GM06990 (cell line): ENCODE measurements at places on chromosomes 1 and 21.

GRCh38 chr1:115807723-115808122 lies 33.2 kb downstream of the NHLH2 start:
- no peak for DNase-seq

GRCh38 chr1:215599418-215600074 lies 32.4 kb downstream of the KCTD3 start:
- no peak for DNase-seq

- peak; percentile 43 for DNase-seq
These were observed 2.0 kb downstream of the LORICRIN start for GRCh38 chr1:153261281-153262069.

- DNase-seq: no peak
These were observed 660 bp downstream of the PGBD5 start for GRCh38 chr1:230425252-230426091.

GRCh38 chr1:103084181-103084580 lies 24.1 kb downstream of the COL11A1 start:
- no peak for DNase-seq

DNA sequence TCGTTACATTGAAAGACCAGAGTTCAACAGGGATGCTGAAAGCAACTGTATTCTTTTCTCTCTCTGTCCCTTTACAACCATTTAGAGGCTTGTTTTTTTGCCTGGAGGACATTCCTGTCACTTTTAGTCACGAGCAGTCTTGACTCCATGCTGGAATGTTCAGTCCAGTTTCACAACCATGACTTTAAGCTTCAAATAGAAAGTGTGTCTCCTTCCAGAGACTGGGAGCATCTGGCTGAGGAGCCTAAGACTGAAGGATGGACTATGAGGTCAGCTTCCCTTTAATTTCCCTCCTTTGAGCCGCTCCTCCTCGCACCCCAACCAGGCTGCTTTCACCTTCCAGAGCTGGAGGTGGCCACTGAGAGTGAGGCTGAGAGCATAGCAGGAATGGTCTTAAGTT lies 10.5 kb upstream of the RYR2 start:
- DNase-seq: no peak

DNA sequence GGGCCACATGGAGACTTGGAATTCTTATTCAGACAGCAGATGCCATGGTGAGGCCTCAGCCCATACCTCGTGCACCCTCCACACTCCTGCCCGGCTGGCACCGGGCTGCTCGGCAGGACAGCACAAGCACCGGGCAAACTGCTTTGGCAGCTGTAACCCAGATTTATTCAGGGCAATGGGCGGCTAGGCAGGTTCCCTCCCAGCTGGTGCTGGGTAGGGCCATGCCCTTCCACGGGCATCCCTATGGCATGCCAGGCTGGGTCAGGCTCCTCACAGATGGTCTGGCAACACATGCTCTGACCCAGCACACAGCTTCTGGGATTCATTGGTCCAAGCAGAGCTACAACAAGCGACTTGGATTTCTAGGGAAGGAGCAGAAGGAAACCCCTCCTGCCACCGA lies 53.4 kb downstream of the ATP1A1 start:
- DNase-seq: no peak

- DNase-seq: no peak
These were observed 151.2 kb downstream of the MATN1 start for GRCh38 chr1:30572192-30572591.

DNA sequence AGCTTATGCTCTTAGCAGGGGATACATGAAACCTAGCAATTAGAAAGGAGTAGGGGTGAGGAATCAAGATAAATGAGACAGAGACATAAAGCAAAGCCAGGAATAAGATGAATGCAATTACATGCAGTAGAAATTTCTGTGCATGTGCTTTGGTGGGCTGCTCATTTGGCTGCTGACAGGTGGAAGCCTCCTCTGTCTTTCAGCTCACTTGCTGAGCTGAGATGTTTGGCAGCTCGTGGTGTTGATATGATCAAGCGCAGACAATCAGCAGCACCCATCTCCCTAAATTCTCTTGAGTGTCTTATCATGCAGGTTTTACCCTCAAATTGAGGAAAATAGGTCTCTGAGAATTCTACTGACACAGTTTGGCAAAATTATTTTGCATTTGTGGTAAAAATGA lies 108.3 kb upstream of the CD34 start:
- DNase-seq: no peak

- DNase-seq: peak; percentile 15
These were observed 58.5 kb upstream of the BCL10 start for GRCh38 chr1:85334962-85335361.

- DNase-seq: no peak
These were observed 26.1 kb downstream of the RCAN3 start for GRCh38 chr1:24528744-24529143.

- no peak for DNase-seq
These were observed 26.6 kb downstream of the C8B start for GRCh38 chr1:56939209-56939608.

DNA sequence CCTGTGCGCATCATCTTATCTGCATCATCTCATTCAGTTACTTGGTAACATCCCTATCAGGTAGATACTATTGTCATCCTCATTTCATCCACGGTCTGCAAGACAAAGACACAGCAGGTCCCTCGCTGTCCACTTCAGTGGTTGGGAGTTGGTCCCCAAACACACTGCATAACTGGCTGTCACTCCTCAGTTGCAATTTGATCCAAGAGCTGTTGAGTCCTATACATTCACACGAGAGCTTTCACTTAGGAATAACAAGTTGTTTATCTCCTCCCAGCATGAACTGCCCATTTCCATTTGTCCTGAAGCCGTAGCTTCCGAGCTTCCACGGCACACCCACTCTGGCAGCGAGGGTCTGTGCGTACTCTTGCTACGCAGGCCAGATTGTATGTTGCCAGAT lies 472.0 kb downstream of the CAMTA1 start:
- no peak for DNase-seq

GRCh38 chr21:43345746-43346409 lies 81.1 kb downstream of the SIK1 start:
- DNase-seq: no peak

- no peak for DNase-seq
These were observed 107.9 kb downstream of the S1PR1 start for GRCh38 chr1:101344745-101345144.

- DNase-seq: no peak
These were observed 1.9 kb upstream of the AK5 start for GRCh38 chr1:77279929-77280328.

DNA sequence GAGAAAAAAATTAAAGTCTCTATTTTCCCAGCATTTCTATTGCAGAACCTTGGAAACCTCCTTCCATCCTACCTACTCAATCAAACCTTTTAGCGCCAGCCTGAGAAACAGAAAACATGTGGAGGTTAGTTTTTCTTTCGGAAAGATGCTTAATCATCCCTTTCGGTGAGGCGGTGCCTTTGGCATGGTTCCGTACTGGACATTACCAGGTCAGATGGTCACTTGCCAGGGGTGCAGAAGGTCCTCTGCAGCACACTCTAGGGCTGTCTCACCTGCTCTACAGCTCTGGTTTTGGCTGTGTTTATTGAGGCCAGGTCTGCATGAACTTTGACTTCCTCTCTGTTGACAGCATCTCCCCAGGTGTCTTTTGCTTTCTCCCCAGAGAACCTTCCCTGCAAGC lies 121.5 kb downstream of the PLD5 start:
- no peak for DNase-seq

DNA sequence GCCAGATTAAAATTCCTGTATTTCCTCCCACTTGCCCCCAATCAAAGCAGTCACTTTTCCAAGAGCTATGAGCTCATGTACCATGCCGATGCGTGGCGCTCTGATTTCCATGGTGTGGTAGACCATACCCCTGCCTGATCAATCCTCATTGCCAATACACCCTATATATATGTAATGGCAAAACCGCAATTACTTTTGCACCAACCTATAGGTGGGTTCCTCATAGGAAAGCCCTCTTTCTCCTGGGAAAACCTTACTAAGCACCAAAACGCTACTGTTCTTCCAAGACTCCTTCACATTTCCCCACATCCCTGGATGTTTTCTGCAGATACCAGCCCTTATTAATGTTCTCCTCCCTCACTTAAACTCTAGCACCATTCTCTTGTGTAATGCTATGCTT lies 11.0 kb downstream of the KCNJ6 start:
- DNase-seq: no peak

GRCh38 chr21:45303751-45304475 lies 16.2 kb upstream of the POFUT2 start:
- DNase-seq: no peak

- DNase-seq: no peak
These were observed 2.2 kb downstream of the NEGR1 start for GRCh38 chr1:72280131-72280530.

DNA sequence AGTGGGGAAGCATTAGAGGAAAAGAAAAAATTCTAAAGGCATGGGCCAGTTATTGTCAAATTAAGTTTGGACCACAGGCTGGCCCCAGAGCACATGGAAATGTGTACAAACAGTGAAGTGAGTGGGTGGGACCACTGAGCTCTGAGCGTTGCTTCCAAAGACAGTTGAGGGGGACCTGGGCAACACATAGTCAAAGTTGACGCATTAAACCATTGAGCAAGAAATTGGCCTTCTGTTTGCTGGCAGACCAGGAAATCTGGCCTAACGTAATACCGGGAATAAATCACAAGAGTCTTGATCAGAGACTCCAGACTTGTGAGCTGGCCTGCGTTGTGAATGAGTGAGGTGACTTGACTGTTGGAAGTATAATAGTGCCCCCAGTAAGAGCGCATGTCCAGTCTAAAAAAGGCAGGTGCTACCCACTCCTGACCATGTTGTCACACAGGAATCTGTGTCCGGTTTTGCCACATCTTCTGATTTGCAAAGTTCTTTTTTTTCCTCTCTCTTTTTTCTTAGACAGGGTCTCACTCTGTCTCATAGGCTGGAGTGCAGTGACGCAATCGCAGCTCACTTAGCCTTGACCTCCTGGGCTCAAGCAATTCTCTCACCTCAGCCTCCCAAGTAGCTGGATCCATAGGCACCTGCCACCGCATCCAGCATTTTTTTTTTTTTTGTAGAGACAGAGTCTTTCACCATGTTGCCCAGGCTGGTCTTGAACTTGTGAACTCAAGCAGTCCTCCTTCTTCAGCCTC lies 10.7 kb downstream of the EPHB2 start:
- DNase-seq: no peak

DNA sequence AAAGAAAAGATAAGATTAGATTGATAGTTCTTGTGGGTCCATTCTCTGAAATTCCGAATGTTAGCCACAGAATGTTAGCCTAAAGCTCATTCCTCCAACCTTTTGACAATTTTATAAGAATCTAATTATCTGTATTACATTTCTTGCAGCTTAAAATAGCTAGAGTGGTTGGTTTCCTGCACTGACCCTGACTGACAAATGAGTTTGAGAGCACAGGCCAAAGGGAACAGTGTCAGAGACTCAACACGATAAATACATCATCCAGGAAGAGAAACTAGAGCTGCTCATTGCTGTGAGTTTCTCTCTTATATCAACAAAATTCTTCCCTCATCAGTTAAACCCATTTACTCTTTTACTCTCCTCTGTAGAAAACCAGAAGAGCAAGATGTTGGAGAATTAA lies 82.1 kb upstream of the PPM1J start:
- no peak for DNase-seq

DNA sequence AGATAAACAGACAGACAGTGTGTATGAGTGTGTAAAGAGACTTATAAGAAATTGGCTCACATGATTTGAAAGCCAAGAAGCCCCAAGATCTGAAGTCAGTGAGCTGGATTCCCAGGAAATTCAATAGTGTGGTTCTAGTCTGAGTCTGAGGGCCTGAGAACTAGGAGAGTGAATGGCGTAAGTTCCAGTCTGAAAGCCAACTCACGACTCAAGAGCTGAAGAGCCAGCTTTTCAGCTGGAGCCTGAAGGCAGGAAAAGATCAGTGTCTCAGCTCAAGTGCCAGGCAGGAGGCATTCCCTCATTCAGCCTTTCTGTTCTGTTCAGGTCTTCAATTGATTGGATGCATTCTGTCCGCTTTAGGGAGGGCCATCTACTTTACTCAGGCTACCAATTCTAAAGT lies 257.2 kb downstream of the PLPP3 start:
- DNase-seq: no peak

DNA sequence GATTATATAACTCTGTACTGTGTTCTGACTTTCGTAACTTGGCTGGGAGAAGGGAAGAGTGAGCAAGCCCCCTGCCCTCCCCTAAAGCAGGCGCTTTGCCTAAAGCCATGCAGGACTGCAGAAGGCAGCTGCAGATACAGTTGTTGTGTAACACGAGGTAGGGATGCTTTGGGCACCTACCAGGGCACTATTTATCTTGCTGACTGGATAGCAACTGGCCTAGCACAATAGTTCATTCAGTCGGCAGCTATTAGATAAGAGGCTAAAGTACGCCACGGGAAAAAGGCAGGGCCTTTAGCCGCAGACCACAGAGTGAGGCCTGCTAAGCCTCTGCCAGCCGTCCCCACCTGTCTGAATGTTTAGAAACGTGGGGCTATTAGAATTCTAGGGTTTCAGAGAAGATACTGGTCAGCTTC lies 80.9 kb downstream of the TTC3 start:
- no peak for DNase-seq

DNA sequence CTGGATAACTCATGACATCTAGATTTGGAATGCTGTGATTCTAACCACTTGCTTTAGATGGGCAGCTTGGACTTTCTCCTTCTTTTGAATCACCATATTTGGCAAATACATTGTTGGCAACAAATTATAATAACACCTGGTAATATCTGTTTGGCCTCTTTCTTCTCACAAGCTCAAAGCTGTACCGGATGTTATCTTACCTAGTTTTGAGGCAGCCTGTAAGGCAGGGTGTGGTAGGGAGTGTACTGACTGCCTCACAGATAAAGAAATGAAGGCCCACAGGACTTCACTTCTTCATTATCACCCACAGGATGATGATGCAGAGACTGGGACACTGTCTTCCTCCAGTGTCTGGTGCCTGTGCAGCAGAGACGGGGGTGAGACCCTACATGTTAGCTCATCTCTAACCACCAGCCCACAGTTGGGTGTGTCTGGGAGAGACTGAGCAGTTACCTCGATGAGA lies 28.5 kb downstream of the TUFT1 start:
- DNase-seq: no peak

DNA sequence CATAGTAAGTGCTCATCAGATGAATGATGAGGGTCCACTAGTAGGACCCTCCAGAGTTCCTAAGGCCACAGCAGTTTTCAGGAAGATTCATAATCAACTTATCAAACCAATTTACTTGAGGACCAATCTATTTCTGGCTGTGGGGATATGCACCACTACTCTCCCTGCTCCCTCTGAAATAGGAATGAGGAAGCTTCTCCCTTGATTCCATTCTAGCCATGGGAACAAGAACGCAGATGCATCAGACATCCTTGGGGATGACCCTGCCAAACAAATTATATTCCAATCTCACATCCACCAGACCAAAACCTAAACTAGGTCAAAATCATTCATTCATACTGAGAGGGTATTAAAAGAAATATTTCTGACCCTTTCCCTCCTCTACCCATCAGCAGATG lies 31.5 kb downstream of the JAK1 start:
- DNase-seq: no peak

DNA sequence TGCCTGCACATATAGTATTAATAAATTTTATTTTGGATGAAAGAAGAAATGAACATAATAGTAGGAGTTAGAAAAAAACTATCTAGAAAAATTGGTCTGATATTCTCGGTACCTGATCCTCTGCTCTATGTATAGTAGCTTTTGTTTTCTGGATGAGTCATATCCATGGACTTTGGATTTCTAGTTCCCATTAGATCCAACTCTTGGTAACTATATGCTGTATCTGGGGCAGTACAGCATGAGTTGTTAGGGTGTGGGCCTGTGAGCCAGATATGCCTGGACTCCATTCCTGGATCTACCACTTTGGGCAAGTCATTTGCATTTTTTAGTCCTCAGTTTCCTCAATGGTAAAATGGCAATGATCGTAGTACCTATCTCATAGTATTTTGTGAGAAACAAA lies 372.2 kb upstream of the PKN2 start:
- DNase-seq: no peak

- DNase-seq: no peak
These were observed 665.0 kb downstream of the SMYD3 start for GRCh38 chr1:245842106-245842505.
